ENCODE measurements at places on chromosomes 2 and 18.

- peak; percentile 82 for DNase-seq
Measured at GRCh38 chr2:27890924-27891672, 569 bp downstream of the BABAM2 start.

GRCh38 chr2:33217406-33217805 is 259.0 kb upstream of the RASGRP3 start:
- no peak for DNase-seq

- DNase-seq, result no peak
Measured at GRCh38 chr2:215755641-215756345, 257.6 kb downstream of the MREG start.

DNA sequence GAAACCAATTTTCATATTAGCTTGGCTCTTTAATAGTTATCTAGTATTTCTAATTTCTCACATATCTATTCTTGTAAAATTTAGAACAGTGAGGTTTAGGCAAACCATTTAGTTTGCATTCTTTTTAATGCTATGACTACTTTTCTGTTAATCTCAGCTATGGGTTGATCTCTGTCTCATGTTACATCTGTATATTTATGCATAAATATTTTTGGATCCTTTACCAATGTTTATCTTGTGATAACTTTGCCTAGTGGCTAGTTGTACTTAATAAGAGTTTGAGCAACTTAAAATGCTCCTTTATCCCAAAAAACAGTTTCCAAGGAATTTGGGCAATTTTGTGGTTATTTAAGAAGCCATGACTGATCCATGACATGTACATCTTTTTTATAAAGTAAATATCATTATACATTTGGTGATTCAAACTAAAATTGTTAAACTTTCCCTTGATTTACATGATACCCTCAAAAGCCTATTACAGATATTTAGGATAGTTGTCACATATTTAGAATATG is 86.3 kb downstream of the R3HDM1 start:
- no peak for DNase-seq

- no peak for DNase-seq
Measured at GRCh38 chr2:216695401-216695821, at the start of gene IGFBP5. Gene IGFBP5 (minus strand): TSS chr2:216695549. CDS start chr2:216694775, 774 bp downstream.

- no peak for DNase-seq
Measured at GRCh38 chr2:106026271-106027190, 167.6 kb downstream of the UXS1 start.

GRCh38 chr2:11562476-11562875 is 28.6 kb downstream of the GREB1 start:
- DNase-seq, result no peak

DNA sequence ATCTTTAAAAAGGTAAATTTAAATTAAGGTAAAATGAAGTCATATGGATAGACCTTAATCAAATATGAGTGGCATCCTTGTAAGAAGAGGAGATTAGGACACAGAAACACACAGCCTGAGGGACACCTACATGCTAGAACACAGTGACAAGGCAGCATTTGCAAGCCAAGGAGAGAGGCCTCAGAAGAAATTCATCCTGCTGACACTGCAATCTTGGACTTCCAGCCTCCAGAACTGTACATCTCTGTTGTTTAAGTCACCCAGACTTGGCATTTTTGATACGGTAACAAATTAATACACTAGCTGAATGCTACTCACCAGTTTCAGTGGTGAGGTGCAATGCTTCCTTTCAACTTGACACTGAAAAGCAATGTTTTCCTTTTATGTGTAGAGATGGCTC is 305.0 kb downstream of the TDRD15 start:
- no peak for DNase-seq

DNA sequence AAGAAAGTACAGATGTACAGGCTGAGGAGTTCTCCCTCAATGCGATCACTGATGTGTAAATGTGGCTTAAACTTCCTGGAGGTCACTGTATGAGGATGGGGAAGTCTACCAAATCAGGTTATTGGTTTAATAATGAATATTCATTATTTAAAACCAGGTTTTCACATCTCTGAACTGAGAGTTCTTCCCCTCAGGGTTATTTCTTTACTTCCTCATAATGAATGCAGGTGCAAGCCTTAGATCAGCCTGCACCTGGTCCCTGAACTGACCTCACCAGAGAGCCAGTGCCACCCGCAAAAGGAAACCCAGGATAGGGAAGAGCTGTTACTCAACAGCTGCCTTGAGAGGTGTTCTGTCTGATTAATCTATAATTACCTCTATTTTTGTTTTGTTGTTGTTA is 369.0 kb downstream of the EPHA4 start:
- no peak for DNase-seq

All from activated gamma-delta T cell treated with Interleukin-2 at 50 U/mL for 16 hours (primary cell).